ENCODE measurements at places on chromosomes 3 and 15. TPM values are rescaled to one million over a fixed set of nuclear protein-coding genes. Genes with fewer than 3 reads are reported as not detected.

The SCAANT1 gene
- total RNA-seq = not detected

The PEX11A gene
- 6.7 TPM for total RNA-seq

The SLC2A2 gene
- total RNA-seq = not detected

The DPPA2 gene
- total RNA-seq = not detected
